ENCODE measurements at places on chromosomes 7 and 10.

GRCh38 chr10:75508239-75508813, 76.9 kb downstream of the LRMDA start:
- no peak for DNase-seq

- no peak for DNase-seq
Measured at GRCh38 chr7:13603016-13603415, 386.4 kb downstream of the ETV1 start.

GRCh38 chr7:97130417-97131139, 13.1 kb downstream of the SDHAF3 start:
- no peak for DNase-seq

- DNase-seq, result no peak
Measured at GRCh38 chr7:156496363-156496769, 144.2 kb upstream of the RNF32 start.

- no peak for DNase-seq
Measured at GRCh38 chr7:46170792-46171191, 249.7 kb upstream of the IGFBP3 start.

GRCh38 chr10:71501402-71501801, 104.7 kb downstream of the CDH23 start:
- no peak for DNase-seq

- no peak for DNase-seq
Measured at GRCh38 chr7:37920849-37921805, 687 bp downstream of the EPDR1 start.

GRCh38 chr7:41219276-41219675, 483.6 kb downstream of the INHBA start:
- DNase-seq, result no peak

DNA sequence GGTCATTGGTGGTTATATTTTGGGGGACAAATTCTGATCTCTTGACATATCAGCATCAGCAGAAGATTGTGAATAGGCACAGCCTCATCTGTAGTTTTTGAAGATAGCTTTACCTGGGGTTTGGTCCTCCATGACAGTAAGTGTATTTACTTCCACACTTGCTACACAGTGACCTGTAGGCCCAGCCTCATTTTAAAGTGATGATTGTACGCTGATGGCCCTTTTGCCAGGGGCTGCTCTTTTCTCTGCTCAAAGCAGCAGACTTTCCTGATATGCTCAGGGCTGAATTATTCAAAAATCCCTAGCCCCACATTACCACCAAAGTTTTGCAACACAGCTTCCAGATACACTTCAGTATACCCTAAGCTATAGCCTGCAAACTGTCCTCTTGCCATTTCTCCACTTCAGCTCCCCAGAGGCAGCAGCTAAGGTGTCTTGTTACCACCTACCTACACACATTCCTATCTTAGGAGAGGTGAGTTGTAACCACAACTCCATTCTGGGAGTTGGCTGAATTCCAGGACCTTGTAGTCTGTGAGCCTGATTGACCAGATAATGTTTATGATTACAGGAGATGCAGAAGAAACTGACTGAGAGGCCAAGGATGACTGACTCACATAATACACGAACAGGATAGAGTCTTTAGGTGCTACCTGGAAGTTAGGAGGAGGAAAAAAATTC, 6.0 kb downstream of the ASB4 start:
- no peak for DNase-seq

GRCh38 chr7:144835155-144835611, 670 bp downstream of the TPK1 start:
- no peak for DNase-seq

GRCh38 chr10:15324113-15324512, 47.0 kb downstream of the FAM171A1 start:
- no peak for DNase-seq

- no peak for DNase-seq
Measured at GRCh38 chr7:100215895-100216294, 3.9 kb upstream of the PVRIG start.

GRCh38 chr7:51471210-51471980, 154.8 kb upstream of the COBL start:
- no peak for DNase-seq

All from activated CD4-positive, alpha-beta T cell treated with anti-CD3 and anti-CD28 coated beads, Interleukin-2, amount 50 U/mL, for 1 hour (primary cell).